RCC 7860 (cell line): ENCODE measurements at places on chromosomes 3 and 15.
A peak's percentile ranks its signal among the peaks of the same experiment; 100 is the strongest.

DNA sequence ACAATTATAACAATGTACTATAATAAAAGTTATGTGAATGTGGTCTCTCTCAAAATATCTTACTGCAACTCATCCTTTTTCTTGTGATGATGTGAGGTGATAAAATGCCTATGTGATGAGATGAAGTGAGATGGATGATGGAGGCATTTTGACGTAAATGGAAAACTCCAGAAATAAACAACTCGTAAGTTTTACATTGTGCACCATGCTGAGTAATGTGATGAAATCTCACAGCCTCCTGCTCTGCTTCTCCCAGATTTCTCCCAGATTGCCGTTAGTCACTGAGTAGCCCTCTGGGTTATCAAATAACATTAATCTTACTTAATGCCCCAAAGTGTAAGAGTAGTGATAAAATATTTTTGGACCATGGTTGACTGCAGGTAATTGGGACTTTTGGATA is 64.8 kb upstream of the SLCO2A1 start:
- no peak for DNase-seq

- DNase-seq, result no peak
These were observed 230.0 kb upstream of the CNTN3 start for GRCh38 chr3:74844428-74844827.

DNA sequence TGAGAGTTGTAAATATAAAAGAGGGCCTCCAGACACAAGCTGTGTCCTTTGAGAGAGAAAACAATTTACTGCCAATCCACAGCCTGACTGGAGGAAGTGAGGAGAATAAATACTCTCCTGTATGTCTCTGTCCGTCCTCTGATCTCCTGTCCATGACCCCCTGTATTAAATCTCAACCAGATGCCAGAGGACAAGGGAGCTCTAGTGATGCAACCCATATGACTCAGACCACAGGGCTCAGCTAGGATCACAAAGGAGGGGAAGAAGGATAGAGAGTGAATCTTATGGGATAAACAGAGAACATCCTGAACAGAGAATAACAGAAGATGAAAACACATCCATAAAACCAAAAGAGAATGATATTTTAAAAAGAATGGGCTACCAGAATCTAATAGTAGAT is 482.6 kb downstream of the PLOD2 start:
- no peak for DNase-seq

GRCh38 chr3:9746330-9746729 is 3.4 kb upstream of the OGG1 start:
- peak; percentile 52 for DNase-seq
